ENCODE measurements at places on chromosomes 5 and 9. TPM values are rescaled to one million over a fixed set of nuclear protein-coding genes. Genes with fewer than 3 reads are reported as not detected.

DNA sequence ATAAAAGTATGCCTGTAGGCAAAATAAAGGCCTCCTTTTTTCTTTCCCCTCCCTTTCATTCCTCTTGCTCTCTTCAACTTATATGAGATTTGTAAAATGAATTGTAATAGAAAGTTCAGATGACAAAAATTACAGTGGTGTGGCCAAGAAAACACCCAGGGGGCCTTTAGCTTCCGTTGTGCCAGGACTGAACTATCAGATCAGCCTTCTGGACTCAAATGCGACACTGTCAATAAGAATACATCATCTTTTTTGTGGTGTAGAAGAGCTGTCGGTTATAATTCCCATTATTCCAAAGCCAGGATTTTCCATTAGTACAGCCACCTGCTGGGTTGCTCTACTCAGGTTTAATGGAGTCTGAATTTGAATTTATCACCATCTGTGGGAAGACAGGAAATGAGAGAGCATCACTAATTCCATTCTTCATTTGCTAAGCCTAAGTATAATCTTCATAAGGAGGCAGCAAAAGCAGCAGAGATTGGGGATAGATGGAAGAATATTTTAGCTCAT is 443.4 kb downstream of the ANXA1 start:
- DNase-seq: no peak

DNA sequence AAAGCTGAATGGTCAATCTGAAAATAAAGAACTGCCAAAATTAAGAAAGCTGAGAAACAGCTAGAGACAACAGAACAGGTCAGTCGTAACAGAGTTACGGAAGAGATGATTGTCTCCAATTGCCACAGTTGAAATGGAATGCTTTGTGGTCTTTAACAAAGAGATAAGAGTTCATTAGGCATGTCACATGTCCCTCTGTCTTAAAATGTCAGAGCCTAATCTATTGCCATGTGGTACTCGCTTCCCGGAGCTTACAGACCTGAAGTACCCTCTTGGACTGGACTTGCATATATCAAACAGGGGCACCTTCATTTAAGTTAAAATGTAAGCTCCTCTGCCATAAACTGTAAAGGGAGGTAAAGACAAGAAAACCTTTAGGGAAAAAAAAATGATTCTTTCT is 19.7 kb downstream of the TTC39B start:
- DNase-seq: no peak

GRCh38 chr9:29322240-29322639 is 1749.0 kb upstream of the C9orf72 start:
- no peak for DNase-seq

GRCh38 chr5:40775085-40775845 is 19.5 kb upstream of the TTC33 start:
- DNase-seq: no peak

DNA sequence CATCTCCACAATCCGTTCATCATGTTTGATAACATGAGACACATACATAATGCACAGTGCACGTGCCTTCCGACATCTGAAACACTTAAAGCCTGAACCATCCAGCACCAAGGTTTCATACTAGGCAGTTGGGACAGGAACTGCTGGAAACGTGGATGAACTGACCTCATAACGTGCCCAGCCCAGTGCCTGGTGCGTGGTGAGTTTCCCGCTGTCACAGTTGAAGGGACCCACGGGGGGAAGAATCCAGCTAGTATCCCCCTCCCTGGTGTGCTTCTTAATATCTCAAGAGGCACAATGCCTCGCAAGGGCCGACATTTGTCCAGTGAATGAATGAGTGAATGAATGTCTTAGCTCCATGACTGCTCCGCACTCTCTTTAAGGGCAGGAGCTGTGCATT is 23.2 kb downstream of the BARX1 start:
- no peak for DNase-seq

DNA sequence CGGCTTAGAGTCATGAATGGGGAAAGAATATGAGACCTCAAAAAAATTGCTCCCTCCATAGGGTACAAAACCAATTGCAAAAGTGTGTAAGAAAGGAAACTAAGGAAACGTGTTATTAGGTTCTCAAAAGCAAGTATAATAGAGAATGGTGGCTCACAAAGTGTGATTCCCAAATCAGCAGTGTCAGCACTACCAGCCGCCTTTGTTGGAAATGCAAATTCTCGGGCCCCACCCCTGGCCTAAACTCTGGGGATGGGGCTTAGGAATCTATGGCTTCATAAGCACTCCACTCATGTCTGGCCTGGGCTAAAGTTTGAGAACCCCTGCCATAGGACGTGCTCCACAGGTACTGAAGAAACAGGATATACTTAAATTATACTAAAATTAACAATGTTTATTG is 1.6 kb upstream of the CCDC69 start:
- DNase-seq: no peak

DNA sequence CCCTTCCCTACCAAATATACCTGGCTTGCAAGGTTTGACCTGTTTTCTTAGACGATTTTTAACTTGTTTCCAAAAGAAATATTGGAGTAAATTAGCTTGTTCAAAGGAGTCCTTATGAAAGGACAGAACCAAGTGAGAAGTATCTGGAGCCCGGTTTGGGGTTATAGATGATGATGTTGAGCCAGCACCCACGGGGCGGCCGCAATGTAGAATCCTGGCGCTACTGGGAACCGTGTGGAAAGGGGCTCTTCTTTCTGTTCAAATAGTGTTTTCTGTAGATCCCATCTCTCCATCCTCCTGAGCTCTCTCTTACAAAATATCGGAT is 517 bp upstream of the EXOSC2 start:
- DNase-seq: no peak

DNA sequence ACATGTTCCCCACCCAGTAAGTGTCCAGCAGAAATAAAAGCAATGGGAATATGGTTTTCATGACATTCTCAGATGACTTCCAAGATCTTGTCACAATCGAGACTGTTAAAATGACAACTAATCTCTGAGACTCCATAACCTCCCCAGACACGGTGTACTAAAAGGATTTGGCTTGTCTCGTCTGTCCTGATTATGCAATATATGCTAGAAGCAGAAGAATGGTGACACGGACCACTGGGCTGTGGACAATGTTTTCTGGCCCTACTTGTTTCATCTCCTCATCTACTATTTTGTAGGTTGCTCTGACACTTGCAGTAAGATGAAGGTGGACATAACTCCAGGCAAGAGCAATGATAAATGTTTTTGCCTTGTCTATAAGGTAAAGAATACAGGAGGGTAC is 56.6 kb downstream of the BNC2 start:
- no peak for DNase-seq

DNA sequence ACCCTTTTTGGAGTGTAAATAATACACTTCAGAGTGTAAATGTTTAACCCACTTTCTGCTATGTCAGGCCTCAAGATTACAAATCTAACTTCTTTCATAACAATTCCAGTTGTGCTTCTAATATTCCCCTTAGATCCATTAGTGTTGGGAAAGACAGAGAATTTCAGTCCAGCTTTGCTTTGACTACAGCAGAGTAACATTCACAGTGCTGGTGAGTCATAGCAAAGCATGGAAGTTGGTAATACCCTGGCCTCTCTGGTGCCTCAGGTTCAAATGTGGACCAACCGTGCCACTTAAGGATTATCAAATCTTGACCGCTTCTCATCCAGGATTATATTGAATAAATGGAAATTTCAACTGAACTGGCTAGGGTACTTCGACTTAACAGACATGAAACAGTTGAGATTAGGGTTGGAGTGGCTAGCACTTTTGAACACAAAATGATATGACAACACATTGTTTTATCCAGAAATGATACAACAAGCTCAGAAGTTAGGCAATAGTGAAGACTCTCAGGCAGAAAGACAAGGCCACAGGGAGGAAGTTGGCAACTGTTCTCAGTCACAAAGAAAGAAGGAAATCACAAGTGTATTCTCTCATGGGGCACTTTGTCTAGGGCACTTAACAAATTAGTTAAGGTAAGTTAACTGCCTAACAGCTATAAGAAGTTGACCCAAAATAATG is 24.4 kb upstream of the RASA1 start:
- DNase-seq: no peak

DNA sequence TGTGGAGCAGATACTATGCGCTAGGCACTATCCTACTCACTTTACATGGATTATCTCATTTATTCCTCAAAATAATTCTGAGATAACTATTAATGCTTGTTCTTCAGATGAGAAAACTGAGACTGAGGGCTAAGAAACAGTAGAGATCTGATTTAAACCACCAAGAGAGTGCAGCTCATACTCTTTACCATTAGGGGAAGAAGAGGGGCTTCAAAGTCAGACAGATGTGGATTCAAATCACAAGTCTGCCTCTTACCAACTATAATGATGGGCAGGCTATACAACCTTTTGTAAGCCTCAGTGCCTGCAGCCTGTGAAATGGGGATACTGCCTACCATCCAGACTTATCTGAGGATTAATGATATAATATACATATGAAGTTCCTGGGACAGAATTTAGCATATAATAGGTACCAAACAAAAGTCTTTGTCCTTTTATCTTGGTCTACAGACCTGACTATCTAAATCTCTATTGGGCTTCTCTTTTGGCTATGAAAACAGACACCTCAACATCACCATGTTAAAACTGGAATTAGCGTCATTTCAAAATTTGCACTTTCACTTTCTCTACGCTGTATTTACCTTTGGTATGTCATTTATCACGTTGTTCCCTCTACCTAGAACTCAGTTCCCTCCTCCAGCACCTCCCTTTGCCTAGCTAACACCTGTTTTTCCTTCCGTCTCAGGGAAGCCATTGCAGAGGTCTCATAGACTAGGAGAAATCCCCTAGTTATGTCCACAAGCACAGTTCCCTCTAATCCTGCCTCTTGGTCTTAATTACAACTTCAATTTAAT is 13.8 kb upstream of the TMEM267 start:
- no peak for DNase-seq

- DNase-seq: no peak
Measured at GRCh38 chr5:98637557-98637956, 135.9 kb upstream of the RGMB start.

- no peak for DNase-seq
Measured at GRCh38 chr5:33628796-33629195, 188.0 kb downstream of the TARS1 start.

- no peak for DNase-seq
Measured at GRCh38 chr5:57577432-57578175, 95.0 kb upstream of the ACTBL2 start.

- DNase-seq: no peak
Measured at GRCh38 chr5:136190904-136191303, 2.1 kb downstream of the SMIM32 start.

GRCh38 chr9:33840381-33840780 is 23.4 kb downstream of the UBE2R2 start:
- DNase-seq: no peak

GRCh38 chr5:96718635-96719077 is 56.5 kb downstream of the CAST start:
- no peak for DNase-seq

DNA sequence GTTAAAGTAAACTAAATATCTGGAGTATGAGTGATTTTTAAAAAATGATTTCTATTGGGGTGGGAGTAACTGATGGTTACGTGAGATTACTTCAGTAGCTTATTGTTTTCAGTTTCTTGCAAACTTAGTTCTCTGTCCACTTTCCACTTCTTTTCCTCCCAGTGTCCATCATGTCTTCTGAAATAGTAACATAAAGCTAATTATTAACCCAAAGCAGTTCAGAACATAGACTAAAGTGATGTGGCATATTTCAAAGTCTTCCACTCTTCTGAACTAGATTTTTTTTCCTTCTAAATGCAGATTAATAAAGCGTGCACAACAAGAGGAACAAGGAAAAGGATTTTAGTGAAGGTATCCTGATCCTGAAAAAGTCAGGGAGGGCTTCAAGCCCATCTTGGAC is 114.1 kb downstream of the MAN2A1 start:
- no peak for DNase-seq

- DNase-seq: peak; percentile 85
Measured at GRCh38 chr5:76401801-76402250, 1.3 kb upstream of the IQGAP2 start.

GRCh38 chr5:137858223-137858916 is 9.3 kb upstream of the MYOT start:
- no peak for DNase-seq

GRCh38 chr5:167578977-167579692 is 712.3 kb upstream of the WWC1 start:
- DNase-seq: no peak

GRCh38 chr5:56176155-56176798 is 56.9 kb downstream of the ANKRD55 start:
- no peak for DNase-seq

- no peak for DNase-seq
Measured at GRCh38 chr9:80602291-80602690, 1030.5 kb downstream of the TLE4 start.

- peak; percentile 33 for DNase-seq
Measured at GRCh38 chr5:95823218-95823737, 752 bp upstream of the GLRX start.

- DNase-seq: no peak
Measured at GRCh38 chr9:99411068-99411467, 189.0 kb downstream of the SEC61B start.

DNA sequence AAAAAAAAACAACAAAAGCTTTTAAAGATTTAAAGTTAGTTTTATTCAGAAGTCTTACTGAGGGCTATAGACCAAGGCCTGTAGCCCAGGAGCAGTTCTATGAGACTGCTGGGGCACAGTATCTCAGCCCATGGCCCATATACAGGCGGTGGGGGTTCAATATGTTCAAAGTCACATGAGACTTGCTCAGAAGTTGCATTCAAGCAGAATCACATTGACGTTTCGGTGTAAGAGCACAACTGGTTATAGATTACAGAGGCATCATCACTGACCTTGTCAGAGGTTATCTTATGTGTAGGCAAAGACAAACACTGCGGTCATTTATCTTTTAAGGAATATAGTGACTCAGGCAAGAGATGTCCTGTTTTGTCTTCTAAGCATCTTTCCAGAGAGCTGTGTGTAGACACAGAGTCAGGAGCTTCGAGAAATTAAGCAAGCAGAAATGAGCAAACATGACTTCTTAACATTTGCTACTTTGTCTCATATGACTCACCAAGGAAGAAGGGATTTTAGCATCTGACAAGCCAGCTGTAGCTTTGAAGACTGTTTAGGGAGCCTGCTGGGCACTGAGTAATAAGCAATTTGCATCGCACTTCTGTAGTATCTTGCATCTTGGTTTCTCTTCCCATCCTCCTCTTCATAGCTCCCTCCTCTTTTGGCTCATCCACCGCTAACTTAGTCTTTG is 12.9 kb upstream of the F2RL1 start:
- DNase-seq: no peak

Gene IGFBPL1
- not detected for total RNA-seq

Gene KCTD16
- 0.32 TPM for total RNA-seq

Gene PCDHGA11
- 3.4 TPM for total RNA-seq

Gene PRRX2
- not detected for total RNA-seq

Gene BARHL1
- total RNA-seq: not detected

Gene GRXCR2
- not detected for total RNA-seq

Gene OXCT1
- total RNA-seq: 43.4 TPM

Gene SPATA6L
- total RNA-seq: 2.3 TPM

Gene ARL14EPL
- total RNA-seq: not detected

Gene ALDH1B1
- 5.8 TPM for total RNA-seq

Gene ZNF879
- total RNA-seq: 0.55 TPM

Gene HTR4
- total RNA-seq: not detected

Gene FGF10
- not detected for total RNA-seq

Gene EFNA5
- total RNA-seq: 3.6 TPM
